ENCODE measurements at places on chromosomes 11 and 22. TPM values are rescaled to one million over a fixed set of nuclear protein-coding genes. Genes with fewer than 3 reads are reported as not detected.
A peak's percentile ranks its signal among the peaks of the same experiment; 100 is the strongest.

DNA sequence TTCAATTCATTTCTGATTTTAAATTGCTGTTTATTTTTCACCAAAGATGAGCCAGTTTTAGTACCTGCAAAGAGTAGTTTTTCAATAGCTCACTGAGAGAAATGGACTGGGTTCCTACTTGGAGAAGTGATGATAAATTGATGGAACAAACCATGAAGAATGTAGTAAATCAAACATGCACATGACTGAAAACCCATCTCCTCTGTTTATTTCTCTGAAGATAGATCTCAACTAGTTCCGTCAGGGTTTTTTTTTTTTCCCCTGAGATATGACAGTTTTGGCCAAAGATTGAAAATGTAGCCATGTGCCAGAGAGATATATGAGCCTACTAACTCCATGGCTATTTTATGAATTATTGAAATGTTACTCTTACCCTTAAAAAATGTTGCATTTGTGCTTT, 239.6 kb downstream of the DDX10 start:
- DNase-seq = no peak

GRCh38 chr11:78331711-78332110, 85.9 kb downstream of the GAB2 start:
- DNase-seq = no peak

- no peak for DNase-seq
Observed at GRCh38 chr11:33830903-33831648, 56.8 kb upstream of the FBXO3 start.

- no peak for DNase-seq
Observed at GRCh38 chr22:31173386-31174145, 13.6 kb downstream of the RNF185 start.

DNA sequence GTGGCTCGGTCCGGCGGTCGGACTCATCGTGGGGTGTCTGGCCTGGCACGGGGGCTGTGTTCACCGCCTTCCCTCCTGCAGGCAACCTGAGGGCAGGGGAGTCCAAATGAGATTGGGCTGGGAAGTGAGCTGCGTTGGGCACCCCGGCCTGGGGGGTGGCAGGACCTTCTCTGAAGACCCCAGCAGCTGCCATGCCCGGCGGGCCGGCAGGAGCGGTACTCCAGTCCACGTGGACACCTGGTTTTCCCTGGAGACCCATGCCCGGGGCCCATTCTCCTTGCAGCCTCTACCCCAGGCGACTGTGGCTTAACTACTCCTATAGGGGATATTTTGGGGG, 24.5 kb downstream of the LRRC10B start:
- DNase-seq = no peak

- no peak for DNase-seq
Observed at GRCh38 chr11:111334532-111335502, 36.5 kb downstream of the POU2AF3 start.

- DNase-seq = no peak
Observed at GRCh38 chr11:125994509-125994908, 48.7 kb downstream of the VSIG10L2 start.

DNA sequence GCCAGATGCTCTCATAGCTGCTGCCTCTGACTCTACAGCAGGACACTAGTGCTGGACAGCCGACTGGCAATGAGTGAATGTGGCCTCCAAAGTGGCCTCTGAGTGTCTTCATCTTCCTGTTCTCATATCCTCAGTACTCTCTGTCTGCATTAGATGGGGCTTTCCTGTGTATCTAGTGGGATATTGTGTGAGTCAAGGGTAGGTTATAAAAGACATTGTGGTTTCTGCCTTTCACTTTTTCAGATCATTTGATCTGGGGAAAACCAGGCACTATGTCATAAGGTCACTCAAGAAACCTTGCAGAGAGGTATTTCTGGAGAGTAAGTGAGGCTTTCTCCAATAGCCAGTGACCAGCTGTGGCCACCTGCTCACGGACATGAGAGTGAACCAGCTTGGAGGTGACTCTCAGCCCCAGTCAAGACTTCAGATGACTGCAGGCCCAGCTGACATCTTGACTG, 333.6 kb upstream of the NCAM1 start:
- no peak for DNase-seq

GRCh38 chr11:74927496-74927895, 21.4 kb downstream of the XRRA1 start:
- no peak for DNase-seq

- DNase-seq = no peak
Observed at GRCh38 chr11:77517226-77517625, 43.3 kb upstream of the PAK1 start.

- DNase-seq = no peak
Observed at GRCh38 chr11:111367411-111368284, 11.4 kb downstream of the POU2AF1 start.

GRCh38 chr11:43984519-43985385, 42.3 kb downstream of the C11orf96 start:
- no peak for DNase-seq

GRCh38 chr11:31725176-31725575, 85.9 kb downstream of the PAX6 start:
- DNase-seq = no peak

DNA sequence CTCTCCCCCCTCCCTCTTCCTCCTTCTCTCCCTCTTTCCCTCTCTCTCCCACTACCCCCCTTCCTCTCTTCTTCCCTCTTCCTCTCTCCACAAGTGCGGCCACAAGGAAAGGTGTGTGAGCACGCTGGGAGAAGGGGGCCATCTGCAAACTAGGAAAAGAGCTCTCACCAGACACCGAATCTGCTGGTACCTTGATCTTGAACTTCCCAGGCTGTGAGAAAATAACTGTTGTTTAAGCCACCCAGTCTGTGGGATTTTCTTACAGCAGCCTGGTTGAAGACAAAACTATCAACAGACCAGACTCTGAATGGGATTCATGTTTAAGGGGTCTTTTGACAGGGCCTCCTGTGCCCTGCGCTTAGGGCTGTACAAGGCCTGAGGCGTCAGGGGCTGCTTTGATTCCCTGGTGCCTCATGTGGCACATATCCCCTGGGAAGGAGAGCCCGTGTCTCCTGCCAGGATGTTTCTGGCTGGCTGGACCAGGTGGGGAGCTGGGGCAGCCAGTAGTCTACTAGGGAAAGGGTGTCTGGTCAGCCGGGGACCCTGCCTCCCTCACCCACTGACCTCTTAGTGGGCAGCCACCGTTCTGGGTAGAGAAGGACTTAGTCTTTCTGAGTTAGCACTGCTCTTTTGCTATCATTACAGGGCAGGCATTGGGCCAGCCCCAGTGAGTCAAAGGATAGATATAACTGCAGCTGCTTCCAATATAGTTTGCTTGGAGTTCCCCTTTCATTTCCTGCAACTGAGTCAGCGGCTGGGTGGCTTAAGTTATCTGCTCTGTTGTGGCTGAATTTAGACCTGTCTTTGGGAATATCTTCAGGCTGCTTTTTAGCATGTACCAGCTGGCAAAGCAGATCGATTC, 6.2 kb downstream of the PANX1 start:
- no peak for DNase-seq

- DNase-seq = no peak
Observed at GRCh38 chr11:123264431-123264780, 69.4 kb upstream of the CLMP start.

GRCh38 chr11:1281326-1281973, 28.0 kb downstream of the TOLLIP start:
- DNase-seq = no peak

- DNase-seq = no peak
Observed at GRCh38 chr11:117456027-117456720, 128.5 kb downstream of the CEP164 start.

DNA sequence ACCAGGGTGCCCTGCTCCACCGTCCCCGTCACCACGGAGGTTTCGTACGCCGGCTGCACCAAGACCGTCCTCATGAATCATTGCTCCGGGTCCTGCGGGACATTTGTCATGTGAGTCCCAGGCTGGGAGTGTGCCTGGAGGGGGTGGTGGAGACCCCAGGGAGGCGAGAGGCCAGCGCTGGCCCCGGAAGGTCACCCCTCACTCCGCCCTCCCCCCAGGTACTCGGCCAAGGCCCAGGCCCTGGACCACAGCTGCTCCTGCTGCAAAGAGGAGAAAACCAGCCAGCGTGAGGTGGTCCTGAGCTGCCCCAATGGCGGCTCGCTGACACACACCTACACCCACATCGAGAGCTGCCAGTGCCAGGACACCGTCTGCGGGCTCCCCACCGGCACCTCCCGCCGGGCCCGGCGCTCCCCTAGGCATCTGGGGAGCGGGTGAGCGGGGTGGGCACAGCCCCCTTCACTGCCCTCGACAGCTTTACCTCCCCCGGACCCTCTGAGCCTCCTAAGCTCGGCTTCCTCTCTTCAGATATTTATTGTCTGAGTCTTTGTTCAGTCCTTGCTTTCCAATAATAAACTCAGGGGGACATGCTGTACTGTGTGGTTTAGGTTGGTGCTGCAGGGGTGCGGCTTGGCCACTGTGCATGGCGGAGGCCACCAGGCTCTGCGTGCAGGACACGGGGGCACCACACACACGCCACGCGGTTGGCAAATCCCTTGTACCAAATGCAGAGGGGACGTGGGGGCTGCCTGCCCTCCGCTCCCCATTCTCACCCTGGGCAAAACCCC, 35.4 kb downstream of the MUC2 start:
- DNase-seq = no peak

GRCh38 chr22:44974454-44974853, 35.4 kb downstream of the PHF21B start:
- no peak for DNase-seq

DNA sequence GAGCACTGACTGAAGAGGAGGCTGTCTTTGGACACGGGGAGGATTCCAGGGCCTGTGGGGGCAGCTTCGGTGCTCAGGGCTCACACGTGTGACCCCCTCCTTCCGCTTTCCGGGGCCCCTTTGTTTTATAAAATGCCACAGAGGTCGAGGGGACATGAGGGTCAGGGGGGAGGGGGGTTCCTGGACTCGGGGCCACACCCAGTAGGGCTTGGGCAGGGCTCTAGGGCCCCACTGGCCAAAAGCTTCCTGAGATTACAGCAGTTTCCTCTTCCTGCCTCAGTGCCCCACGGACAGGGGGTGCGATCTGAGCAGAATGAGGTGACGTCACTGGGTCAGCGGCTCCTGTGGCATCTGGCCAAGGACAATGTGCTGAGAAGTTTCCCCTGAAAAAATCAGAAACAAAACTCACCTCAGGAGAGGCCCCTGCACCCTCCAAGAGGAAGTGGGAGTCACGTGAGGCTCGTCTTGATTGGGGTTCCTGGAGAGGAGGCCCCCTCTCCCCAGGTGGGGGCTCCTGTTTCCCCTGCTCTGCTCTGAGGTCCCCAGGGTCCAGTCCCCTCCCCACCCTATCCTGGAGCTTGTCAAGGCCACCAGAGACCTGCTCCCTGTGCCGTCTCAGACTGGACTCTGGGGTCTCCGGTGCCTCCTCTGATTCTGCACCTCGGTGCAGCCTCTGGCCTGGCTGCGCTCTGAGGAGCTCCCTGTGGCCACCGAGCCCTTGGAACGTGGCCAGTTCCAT, 6.4 kb upstream of the IFITM3 start:
- DNase-seq = peak; percentile 70

GRCh38 chr11:11312738-11313137, 40.3 kb downstream of the CSNK2A3 start:
- DNase-seq = no peak

- DNase-seq = no peak
Observed at GRCh38 chr22:42945027-42945426, 69.9 kb downstream of the PACSIN2 start.

The KCNQ1OT1 gene
- 0.78 TPM for polyA plus RNA-seq

The SAA4 gene
- polyA plus RNA-seq = not detected

The SLC22A6 gene
- 0.15 TPM for polyA plus RNA-seq

The KRTAP5-7 gene
- polyA plus RNA-seq = not detected

The PACSIN2 gene
- not detected for polyA plus RNA-seq

The RIC8A gene
- polyA plus RNA-seq = 39.7 TPM

The LIF gene
- 0.91 TPM for polyA plus RNA-seq

The TRIM51 gene
- not detected for polyA plus RNA-seq

The CDCA5 gene
- 11.0 TPM for polyA plus RNA-seq

The NCAM1 gene
- polyA plus RNA-seq = 134 TPM

All from muscle of arm (tissue), 14 donors.